ENCODE measurements at places on chromosomes 16 and 17. TPM values are rescaled to one million over a fixed set of nuclear protein-coding genes. Genes with fewer than 3 reads are reported as not detected.

GPR139 gene
- total RNA-seq = not detected

WSCD1 gene
- 0.35 TPM for total RNA-seq

KRTAP9-8 gene
- not detected for total RNA-seq

GRCh38 chr17:12522743-12523183 is 142.9 kb upstream of the MYOCD start:
- H3K4me3 ChIP-seq = no peak overlapping the region
- no peak overlapping the region for H3K27ac ChIP-seq
- no peak for DNase-seq
- H3K36me3 ChIP-seq = no peaks in the 10 kb centered on the region

DNA sequence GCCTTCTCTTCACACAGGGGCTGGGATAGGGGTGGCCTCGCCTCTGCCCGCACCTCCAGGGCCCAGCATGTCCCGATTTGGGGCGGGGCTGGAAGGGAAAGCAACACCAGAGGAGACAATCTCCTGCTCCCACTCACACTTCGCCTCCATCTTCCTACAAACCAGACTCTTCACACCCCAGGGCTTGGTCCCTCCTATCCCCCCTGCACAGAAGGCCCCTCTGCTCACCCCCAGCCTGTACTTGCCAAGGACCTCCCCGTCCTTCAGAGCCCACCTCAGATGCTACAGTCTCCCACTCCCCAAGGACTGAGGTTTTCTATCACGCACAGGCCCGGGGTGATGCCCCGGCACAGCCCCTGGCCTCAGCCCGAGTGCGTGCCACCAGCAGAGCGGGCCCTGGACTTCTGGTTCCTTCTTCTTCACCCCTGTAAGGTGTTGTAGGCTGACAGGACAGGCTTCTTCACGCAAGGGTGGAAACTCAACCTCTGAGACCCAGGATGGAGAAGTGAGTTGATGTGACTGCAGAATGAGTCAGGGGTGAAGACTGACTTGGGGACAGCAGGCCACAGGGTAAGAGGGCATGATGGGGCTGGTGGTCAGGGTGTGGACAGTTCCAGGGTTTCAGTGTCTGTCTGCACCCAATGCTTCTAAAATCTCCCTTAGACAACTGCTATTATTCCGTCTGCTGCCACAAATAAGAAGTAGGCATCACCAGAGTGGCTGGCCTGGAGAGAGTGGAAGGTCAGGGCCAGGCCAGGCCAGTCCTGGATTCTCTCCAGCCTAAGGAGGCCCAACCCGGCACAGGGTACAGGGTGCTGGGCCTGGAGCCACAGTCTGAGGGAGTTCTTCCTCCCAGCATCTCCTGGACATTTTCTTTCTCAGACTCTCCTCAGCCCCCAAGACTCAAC is 2.5 kb downstream of the ITGAE start:
- DNase-seq = no peak
- H3K27me3 ChIP-seq = no peaks in the 10 kb centered on the region
- H3K36me3 ChIP-seq = no peaks in the 10 kb centered on the region
- H3K4me1 ChIP-seq = peaks cover 26% of the 10 kb centered on the region
- no peak overlapping the region for H3K27ac ChIP-seq
- H3K4me3 ChIP-seq = no peak overlapping the region

GRCh38 chr17:28959471-28959871 is 8.2 kb upstream of the PHF12 start:
- no peak overlapping the region for H3K27ac ChIP-seq
- H3K27me3 ChIP-seq = no peaks in the 10 kb centered on the region
- no peak overlapping the region for H3K4me3 ChIP-seq
- H3K36me3 ChIP-seq = no peaks in the 10 kb centered on the region
- no peaks in the 10 kb centered on the region for H3K4me1 ChIP-seq
- no peak for DNase-seq

DNA sequence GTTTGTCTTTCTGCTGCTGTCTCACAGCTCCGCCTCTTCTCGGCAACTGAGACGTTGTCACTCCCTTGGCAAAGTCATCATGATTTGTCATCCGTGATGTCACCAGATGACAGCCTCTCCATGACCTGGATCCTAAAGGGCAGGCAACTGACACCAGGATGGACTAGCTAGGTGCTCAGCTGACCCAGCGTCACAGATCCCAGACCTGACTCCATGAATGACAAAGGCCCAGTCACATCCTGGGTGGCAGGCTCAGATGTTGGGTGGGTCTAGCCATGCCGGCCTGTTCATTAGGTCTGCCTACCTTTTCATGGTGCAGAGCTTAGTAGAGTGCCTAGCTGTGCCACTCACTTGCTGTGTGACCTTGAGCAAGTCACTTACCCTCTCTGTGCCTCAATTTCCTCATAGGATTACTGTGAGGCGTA is 3.8 kb upstream of the TMEM238L start:
- no peaks in the 10 kb centered on the region for H3K36me3 ChIP-seq
- H3K4me1 ChIP-seq = no peaks in the 10 kb centered on the region
- no peak overlapping the region for H3K4me3 ChIP-seq
- H3K27ac ChIP-seq = no peak overlapping the region
- H3K27me3 ChIP-seq = no peaks in the 10 kb centered on the region

GRCh38 chr17:81349397-81350319 is 45.6 kb upstream of the BAHCC1 start:
- H3K4me1 ChIP-seq = peaks cover 8% of the 10 kb centered on the region
- H3K4me3 ChIP-seq = no peak overlapping the region
- no peak for DNase-seq
- no peaks in the 10 kb centered on the region for H3K36me3 ChIP-seq
- H3K27ac ChIP-seq = peak overlapping the region; percentile 39
- peaks cover 4% of the 10 kb centered on the region for H3K27me3 ChIP-seq

- DNase-seq = no peak
- H3K36me3 ChIP-seq = no peaks in the 10 kb centered on the region
- H3K4me3 ChIP-seq = no peak overlapping the region
- H3K27ac ChIP-seq = no peak overlapping the region
Observed at GRCh38 chr16:57645691-57646387, 17.4 kb downstream of the ADGRG1 start.

DNA sequence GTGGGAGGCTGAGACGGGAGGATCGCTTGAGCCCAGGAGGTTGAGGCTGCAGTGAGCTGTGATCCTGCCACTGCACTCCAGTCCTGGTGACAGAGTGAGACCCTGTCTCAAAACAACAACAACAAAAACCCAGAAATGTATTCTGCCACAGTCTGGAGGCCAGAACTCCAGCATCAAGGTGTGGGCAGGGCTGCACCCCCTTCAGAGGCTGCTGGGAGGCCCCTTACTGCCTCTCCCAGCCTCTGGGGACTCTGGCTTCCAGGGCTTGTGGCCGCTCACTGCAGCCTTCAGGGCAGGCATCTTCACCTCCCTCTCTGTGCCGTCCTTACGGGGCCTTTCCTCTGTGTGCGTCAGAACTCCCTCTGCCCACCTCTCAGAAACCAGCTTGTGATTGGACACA is 209.4 kb upstream of the GSE1 start:
- peak overlapping the region; percentile 31 for H3K27ac ChIP-seq
- H3K27me3 ChIP-seq = no peaks in the 10 kb centered on the region
- H3K36me3 ChIP-seq = no peaks in the 10 kb centered on the region
- DNase-seq = no peak
- no peak overlapping the region for H3K4me3 ChIP-seq
- no peaks in the 10 kb centered on the region for H3K4me1 ChIP-seq

GRCh38 chr16:78040396-78040795 is 18.0 kb downstream of the CLEC3A start:
- no peaks in the 10 kb centered on the region for H3K27me3 ChIP-seq
- no peak for DNase-seq
- no peak overlapping the region for H3K4me3 ChIP-seq
- no peaks in the 10 kb centered on the region for H3K4me1 ChIP-seq
- H3K27ac ChIP-seq = no peak overlapping the region
- H3K36me3 ChIP-seq = no peaks in the 10 kb centered on the region

- H3K36me3 ChIP-seq = no peaks in the 10 kb centered on the region
- no peak overlapping the region for H3K27ac ChIP-seq
- peaks cover 16% of the 10 kb centered on the region for H3K4me1 ChIP-seq
- H3K27me3 ChIP-seq = no peaks in the 10 kb centered on the region
Observed at GRCh38 chr16:75196836-75197235, 10.1 kb downstream of the CTRB2 start.

All from CD8-positive, alpha-beta memory T cell (primary cell).